ENCODE measurements at places on chromosomes 11 and 22.

- no peak for DNase-seq
These were observed 225.0 kb upstream of the KIRREL3 start for GRCh38 chr11:127225619-127226018.

DNA sequence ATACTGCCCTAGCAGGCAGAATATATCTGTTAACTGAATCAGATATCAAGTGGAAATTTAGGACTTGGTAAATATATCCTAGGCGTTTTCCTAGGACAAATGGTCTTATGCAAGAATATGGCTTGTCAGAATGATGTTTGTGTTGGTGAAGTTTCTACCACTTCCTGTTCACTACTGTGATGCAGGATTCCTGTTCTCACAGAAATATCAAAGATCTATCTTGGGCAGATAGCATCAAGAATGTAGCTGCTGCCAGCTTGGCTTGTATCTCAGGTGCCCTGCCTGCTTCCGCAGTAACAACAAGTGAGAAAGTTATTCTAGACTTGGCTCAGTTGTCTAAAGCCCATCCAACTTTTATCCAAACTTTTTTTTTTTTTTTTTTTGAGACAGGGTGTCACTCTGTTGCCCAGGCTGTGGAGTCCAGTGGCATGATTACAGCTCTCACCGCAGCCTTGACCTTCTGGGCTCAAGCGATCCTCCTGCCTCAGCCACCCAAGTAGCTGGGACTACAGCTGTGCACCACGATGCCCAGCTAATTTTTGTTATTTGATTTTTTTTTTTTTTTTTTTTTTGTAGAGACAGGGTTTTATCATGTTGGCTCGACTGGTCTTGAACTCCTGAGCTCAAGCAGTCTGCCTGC, 61.3 kb downstream of the PPME1 start:
- no peak for DNase-seq

GRCh38 chr11:84398017-84398626, 1112.0 kb upstream of the CCDC90B start:
- no peak for DNase-seq

GRCh38 chr11:102187416-102188151, 77.3 kb downstream of the YAP1 start:
- DNase-seq: no peak

DNA sequence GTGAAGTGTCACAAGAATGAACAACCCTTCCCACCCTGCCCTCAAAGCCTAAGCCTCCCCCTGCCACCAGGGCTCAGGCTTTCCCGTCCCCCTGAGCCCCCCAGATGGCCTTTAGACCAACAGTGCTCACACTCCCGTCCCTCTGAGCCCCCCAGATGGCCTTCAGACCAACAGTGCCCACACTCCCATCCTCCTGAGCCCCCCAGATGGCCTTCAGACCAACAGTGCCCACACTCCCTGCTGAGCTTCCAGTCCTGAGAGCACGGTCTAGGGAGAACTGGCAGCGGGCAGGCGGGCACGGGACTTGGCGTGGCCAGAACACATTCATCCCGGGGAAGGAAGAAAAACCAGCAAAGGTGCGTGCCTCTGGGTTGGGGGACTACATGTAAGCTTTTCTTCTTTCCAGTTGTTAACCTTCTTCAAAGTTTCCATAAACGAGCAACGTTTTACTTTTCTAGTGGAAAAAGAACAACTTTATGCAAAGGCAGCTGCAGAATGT, 2.5 kb downstream of the MRGPRG start:
- no peak for DNase-seq

GRCh38 chr11:18729426-18729825, 3.4 kb upstream of the IGSF22 start:
- DNase-seq: no peak

- DNase-seq: no peak
These were observed 1.9 kb upstream of the TYR start for GRCh38 chr11:89175796-89176195.

- no peak for DNase-seq
These were observed 234.8 kb downstream of the CASP12 start for GRCh38 chr11:104663190-104664140.
